ENCODE measurements at places on chromosomes 11 and 22.
A peak's percentile ranks its signal among the peaks of the same experiment; 100 is the strongest.

GRCh38 chr11:898143-898511 lies 12.5 kb downstream of the CHID1 start:
- no peak for DNase-seq

- DNase-seq, result no peak
Observed at GRCh38 chr11:60124802-60125432, 36.5 kb downstream of the MS4A2 start.

DNA sequence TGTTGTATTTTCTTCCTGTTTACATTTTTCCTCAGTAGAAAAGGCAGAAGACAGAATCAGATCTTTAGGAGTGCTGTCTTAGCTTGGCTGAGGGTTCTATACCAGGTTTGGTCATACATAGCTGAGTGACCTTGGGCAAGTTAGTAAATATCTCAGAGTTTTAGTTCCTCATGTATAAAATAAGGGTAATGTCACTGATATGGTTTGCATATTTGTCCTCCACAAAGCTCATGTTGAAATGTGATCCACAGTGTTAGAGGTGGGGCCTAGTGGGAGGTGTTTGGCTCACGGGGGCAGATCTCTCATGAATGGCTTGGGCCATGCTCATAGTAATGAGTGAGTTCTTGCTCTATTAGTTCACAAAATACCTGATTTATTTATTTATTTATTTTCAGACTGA lies 7.5 kb upstream of the HTR3A start:
- no peak for DNase-seq

GRCh38 chr11:889257-889656 lies 21.4 kb downstream of the CHID1 start:
- DNase-seq, result no peak

- no peak for DNase-seq
Observed at GRCh38 chr11:110989428-110990133, 255.9 kb upstream of the POU2AF2 start.

GRCh38 chr11:111336062-111336461 lies 37.7 kb downstream of the POU2AF3 start:
- no peak for DNase-seq

DNA sequence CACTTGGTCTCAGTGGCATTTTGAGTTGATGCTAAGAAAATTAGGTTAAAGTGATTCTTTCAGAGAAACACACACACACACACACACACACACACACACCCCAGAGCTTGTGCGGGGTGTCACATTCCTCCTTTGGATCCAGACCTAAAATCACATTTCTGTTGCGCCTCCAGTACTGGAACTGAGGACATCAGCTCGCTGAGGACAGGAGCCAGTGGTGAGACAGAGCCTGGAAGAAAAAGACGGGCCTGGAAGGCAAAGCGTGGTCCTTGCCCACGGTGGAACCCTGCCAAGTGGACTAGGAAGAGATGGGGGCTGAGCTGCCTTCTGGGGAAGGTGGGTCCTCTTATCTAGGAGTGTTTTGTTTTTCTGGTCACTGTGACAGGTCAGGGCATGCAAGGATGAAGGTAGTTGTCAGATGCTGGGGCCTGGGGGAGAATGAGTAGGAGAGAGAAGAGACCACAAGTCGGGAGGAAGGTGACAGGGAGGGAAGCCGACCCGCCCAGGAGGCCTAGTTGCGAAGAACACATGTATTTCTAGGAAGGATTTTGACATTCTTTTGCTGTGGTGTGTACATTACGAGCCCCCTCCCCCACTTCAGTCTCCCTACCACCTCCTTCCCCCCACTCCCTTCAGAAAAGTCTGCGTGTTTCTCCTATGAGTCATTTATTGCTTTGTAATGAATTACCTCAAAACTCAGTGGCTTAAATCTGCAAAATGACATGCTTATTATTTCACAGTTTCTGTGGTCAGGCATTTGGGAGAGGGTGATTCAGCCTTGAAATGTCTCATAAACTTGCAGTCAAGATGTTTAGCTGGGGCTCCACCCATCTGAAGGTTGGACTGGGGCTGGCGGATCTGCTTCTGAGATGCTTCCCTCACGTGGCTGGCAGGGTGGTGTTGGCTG lies 4.8 kb upstream of the ELFN2 start:
- DNase-seq, result no peak

- DNase-seq, result peak; percentile 12
Observed at GRCh38 chr11:121112498-121113455, 11.7 kb downstream of the TECTA start.

GRCh38 chr11:47257517-47258316 lies at the start of gene NR1H3:
NR1H3 (plus strand) TSS chr11:47257996; CDS start chr11:47259217, 1,221 bp downstream.
- DNase-seq, result no peak

- peak; percentile 52 for DNase-seq
Observed at GRCh38 chr22:19854778-19855503, at the start of the genes GNB1L and RTL10. GNB1L (minus strand) TSS chr22:19854874; CDS start chr22:19821355, 33,519 bp downstream. RTL10 (minus strand) TSS chr22:19854874; CDS start chr22:19852261, 2,613 bp downstream.

DNA sequence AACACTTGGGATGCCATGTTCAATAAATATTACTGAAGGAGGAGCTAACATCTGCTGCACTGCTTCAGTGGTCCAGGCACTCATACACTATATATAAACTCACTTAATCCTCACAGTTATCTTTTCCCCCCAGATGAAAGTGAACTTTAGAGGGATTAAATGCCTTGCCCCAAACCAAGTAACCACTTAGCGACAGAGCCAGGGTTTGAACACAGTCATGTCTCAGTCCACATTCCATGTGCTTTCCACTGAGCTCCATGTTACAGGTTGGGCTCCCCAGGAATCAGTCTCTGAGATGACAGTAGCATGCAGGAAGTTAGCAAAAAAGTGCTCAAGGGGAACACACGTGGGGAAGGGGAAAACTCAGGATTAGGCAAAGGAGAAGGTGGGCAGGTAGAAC lies 59.3 kb downstream of the ENDOD1 start:
- DNase-seq, result no peak

- DNase-seq, result no peak
Observed at GRCh38 chr11:3340025-3340424, 38.9 kb downstream of the ZNF195 start.

GRCh38 chr11:74257959-74258553 lies 53.4 kb downstream of the P4HA3 start:
- DNase-seq, result no peak

GRCh38 chr11:75050516-75050915 lies 46.2 kb downstream of the OR2AT4 start:
- DNase-seq, result no peak

- DNase-seq, result no peak
Observed at GRCh38 chr11:64268025-64268892, 16.2 kb downstream of the BAD start.

DNA sequence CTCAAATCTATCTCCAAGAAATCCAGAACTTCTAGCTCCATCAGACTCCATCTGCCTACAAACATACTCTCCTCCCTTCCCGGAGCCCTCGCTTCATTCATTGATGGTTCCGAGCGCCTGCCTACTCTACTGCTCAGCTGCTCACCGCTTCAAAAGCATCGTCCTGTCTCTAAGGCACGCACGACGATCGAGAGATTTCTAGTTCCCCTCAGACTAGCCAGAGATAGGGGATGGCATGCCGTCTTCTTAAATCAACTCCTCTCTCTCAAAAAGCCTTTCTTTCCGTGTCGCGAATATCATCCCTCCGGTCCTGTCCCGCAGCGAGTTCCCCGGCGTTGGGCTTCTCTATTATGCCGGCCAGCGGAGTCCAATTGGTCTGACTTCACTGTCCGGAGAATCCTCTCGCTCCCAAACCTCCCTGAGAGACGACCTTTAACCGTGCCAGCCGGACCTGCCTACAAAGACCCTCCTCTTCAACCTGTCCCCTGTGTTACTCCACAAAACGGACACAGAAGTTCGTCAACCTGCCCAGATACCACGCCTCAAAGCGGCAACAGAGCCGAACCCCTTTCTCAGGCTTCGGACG lies 592 bp downstream of the EEF1G start:
- DNase-seq, result no peak

- no peak for DNase-seq
Observed at GRCh38 chr11:65867284-65868071, 5.1 kb downstream of the EFEMP2 start.

GRCh38 chr22:25650833-25651232 lies 86.4 kb downstream of the GRK3 start:
- no peak for DNase-seq
